ENCODE measurements at places on chromosomes 7 and 10. TPM values are rescaled to one million over a fixed set of nuclear protein-coding genes. Genes with fewer than 3 reads are reported as not detected.

KLF14 gene
- 0.11 TPM for total RNA-seq

GFRA1 gene
- total RNA-seq = 6.8 TPM

PPP1R3A gene
- 79.5 TPM for total RNA-seq

EIF3A gene
- total RNA-seq = 101 TPM

INSYN2A gene
- total RNA-seq = not detected

PPRC1 gene
- 15.7 TPM for total RNA-seq

STRIP2 gene
- total RNA-seq = 16.7 TPM

EBLN1 gene
- total RNA-seq = not detected
